Smooth muscle cell of the pulmonary artery (primary cell): ENCODE measurements at places on chromosomes 6 and 20. TPM values are rescaled to one million over a fixed set of nuclear protein-coding genes. Genes with fewer than 3 reads are reported as not detected.

The SIRPA gene
- 7.9 and 13.6 TPM in 2 replicates for total RNA-seq

The HDGFL1 gene
- total RNA-seq = not detected in 2 replicates

The PROCR gene
- 51.4 and 129 TPM in 2 replicates for total RNA-seq

The SUPT3H gene
- total RNA-seq = 13.0 and 14.9 TPM in 2 replicates

The HFE gene
- 20.3 and 29.6 TPM in 2 replicates for total RNA-seq
